Endothelial cell (in vitro differentiated cells): ENCODE measurements at places on chromosomes 2 and 18.

- DNase-seq: no peak
Observed at GRCh38 chr18:901761-902160, 2.9 kb upstream of the ADCYAP1 start.

- no peak for DNase-seq
Observed at GRCh38 chr18:24041691-24042090, 27.1 kb downstream of the TTC39C start.

GRCh38 chr2:101464841-101465240 is 10.1 kb downstream of the RFX8 start:
- no peak for DNase-seq

DNA sequence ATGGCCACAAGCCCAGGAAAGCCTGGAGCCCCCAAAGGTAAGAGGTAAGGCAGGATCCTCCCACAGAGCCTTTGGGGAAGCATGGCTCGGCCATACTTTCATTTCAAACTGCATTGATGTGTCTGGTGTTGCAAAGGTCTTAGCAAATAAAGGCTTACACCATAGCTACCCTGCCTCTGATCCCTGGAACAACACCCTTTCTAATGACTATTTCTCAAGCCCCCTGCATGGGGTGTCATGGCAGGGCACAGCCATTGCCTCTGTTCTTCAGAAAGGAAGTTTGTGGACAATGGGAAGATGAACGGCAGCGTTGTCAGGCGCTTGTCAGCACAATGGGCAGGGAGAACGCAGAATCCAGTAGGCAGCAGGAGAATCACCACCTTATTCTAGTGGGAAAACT is 435.0 kb upstream of the SMIM21 start:
- DNase-seq: no peak

DNA sequence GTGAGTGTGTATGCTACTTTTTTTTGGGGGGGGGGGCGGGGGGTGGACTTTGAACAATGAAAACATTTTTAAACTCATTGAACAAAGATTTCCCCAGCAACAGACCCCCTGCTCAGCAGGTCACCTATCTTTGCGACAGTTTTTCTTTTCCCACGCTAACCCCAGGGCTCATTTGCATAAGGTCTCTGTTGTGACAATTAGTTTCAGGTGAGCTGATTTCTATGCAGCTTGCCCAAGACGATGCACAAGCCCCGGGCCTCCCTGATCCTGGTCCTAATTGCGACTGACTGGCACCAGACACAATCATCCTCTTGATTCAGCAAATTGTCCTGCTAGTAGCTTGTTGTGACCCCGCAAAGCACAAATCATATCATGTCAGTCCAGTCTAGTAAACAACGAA is 40.3 kb downstream of the ZEB2 start:
- no peak for DNase-seq
